ENCODE measurements at places on chromosomes 5 and 9. TPM values are rescaled to one million over a fixed set of nuclear protein-coding genes. Genes with fewer than 3 reads are reported as not detected.

F12 gene
- 1.2 TPM for polyA plus RNA-seq

CD72 gene
- 1.9 TPM for polyA plus RNA-seq

C5orf52 gene
- not detected for polyA plus RNA-seq

DNLZ gene
- 27.1 TPM for polyA plus RNA-seq

EXD3 gene
- 10.1 TPM for polyA plus RNA-seq

DNA sequence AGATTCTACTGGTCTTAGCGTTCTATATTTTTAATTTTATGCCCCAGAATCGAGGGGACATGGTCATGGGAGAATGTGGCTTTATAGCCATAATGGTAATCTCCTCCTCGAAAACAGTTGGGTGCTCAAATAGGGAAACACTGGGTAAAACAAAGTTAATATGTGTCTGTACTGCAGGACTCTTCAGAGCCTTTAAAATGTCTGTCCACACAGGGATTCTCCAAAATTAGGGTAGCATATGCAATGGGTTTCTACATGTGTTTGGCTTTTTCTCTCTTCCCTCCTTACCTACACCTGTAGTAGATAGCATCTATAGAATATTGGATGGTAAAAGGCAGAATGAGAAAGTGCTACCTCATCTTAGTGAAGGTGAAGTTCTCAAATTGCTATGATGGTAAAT, 130.0 kb upstream of the NR3C1 start:
- DNase-seq: no peak

GRCh38 chr5:107322936-107323335, 347.8 kb downstream of the EFNA5 start:
- no peak for DNase-seq

- DNase-seq: peak; percentile 98
Observed at GRCh38 chr5:168931638-168932345, 352.6 kb upstream of the PANK3 start.

- no peak for DNase-seq
Observed at GRCh38 chr9:1721196-1721595, 294.0 kb upstream of the SMARCA2 start.

GRCh38 chr5:125610892-125611291, 812.3 kb upstream of the GRAMD2B start:
- DNase-seq: no peak

DNA sequence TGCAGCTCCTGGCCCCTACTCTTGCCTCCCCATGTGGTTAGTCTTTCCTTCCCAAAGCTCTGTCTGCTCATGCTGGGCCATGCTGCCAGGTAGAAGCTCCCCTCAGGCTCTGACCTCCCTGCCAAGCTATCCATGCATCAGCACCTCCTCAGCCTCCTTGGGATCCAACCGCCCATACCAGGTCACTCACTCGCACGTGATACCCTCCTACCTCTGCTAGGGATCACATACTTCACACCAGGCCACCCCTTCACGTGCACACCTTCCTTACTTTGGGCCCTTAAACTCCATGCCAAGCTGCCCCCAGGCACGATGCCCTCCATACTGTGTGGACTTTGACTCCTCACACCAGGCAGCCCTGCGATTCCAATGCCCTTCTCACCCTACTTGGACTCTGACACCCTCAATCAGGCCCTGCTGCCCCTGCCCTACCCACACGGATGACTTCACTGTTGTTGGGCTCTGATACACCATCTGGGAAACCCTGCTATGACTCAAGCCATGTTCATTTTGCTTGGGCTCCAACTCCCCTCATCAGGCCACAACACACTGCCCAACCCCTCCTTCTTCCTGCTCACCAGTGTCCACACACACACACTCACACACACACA, 34.1 kb downstream of the ZNF483 start:
- peak; percentile 66 for DNase-seq

- DNase-seq: no peak
Observed at GRCh38 chr5:56825222-56825824, 10.0 kb downstream of the MAP3K1 start.

Data from GM23248 (cell line).